ENCODE measurements at places on chromosomes 2 and 18.

GRCh38 chr2:234964631-234965461 lies 13.0 kb downstream of the SH3BP4 start:
- DNase-seq: no peak

GRCh38 chr2:64941143-64941542 lies 48.1 kb upstream of the SLC1A4 start:
- no peak for DNase-seq

- DNase-seq: no peak
Observed at GRCh38 chr2:26284132-26284531, 39.4 kb downstream of the HADHB start.

GRCh38 chr2:112242384-112242783 lies 12.5 kb downstream of the ZC3H8 start:
- no peak for DNase-seq

- no peak for DNase-seq
Observed at GRCh38 chr2:126699018-126699417, 43.1 kb downstream of the GYPC start.

Measured in cortex of kidney (tissue), 1 donor.